ENCODE measurements at places on chromosomes 4 and X. TPM values are rescaled to one million over a fixed set of nuclear protein-coding genes. Genes with fewer than 3 reads are reported as not detected.

DNA sequence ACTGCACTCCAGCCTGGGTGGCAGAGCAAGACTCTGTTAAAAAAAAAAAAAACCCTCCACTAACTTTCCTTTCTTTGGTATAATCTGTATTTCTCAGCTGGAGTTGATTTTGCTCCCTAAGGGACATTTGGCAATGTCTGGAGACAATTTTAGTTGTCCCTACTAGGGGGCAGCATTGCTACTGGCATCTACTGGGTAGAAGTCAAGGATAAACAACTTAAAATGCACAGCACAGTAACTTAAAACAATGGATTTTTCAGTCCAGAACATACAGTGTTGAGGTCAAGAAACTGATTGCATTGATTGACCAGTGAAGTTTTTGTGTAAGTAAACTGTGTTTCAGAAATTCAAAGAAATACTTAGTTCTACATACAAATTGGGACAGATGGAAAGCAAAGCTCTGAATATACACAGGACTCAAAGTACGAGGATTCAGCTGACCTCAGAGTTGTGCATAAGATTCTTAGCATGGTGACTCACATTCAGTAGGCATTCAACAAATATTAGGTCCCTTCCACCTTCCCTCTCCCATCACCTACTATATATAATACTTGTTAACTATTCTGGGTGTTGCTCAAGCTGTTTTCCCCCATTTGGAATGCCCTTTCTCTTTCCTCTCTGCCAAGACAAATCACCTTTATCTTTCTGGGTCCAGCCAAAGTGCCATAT is 8.8 kb downstream of the DDX53 start:
- DNase-seq, result no peak

DNA sequence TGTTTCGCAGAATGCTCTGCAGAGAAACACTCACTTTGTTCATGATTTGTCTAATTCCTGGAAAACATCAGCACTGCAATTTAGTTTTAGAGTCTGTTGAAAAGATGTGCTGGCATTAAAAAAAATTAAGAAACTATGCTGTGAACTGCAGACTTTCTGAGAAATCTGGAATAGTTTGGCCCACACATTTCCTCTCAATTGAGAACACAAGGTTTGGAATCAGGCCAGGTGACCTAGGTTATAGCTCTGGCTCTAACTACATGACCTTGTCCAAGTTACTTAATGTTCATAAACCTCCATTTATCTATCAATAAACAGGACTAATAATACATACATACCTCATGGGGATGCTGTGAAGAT is 61.4 kb upstream of the ENPEP start:
- DNase-seq, result no peak

DNA sequence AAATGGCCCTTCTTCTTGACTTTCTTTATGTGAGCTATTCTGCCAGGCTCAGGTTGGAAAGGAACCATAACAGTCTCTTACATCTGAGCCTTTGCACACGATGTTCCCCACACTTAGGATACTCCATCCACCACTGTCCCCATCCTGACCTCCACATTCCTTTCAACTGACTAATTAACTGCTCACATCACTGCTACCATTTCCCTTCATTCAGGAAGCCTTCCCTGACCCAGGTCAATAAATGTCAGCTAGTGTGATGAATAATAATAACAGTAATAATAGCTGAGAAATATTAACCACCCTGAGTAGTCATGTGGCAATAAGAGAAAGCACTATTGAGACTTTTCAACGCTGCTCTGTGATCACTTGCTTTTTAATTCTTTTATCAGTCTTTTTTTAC is 291.7 kb downstream of the KCNIP4 start:
- no peak for DNase-seq

GRCh38 chrX:104522386-104522785 is 43.6 kb upstream of the IL1RAPL2 start:
- DNase-seq, result no peak

DNA sequence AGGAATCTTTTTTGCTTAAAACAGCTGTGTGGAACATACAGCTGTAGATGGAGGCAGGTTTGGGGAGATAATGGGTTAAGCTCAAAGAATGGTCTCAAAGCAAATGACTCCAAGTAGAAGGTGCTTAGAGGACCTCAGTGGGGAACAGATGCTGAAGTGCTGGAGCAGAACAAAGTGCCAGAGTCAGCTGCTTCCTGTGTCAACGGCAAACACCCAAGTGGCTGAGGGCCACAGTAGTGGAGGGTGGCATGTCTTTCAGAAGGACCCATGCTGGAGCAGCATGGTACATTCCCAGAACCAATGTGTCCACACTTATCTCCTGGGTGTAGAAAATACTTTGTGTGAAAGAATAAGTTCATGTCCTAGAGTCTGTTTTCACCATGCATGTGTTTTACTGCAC is 197.5 kb downstream of the CCNG2 start:
- DNase-seq, result no peak

- no peak for DNase-seq
Observed at GRCh38 chrX:81874807-81875206, 672.9 kb downstream of the SH3BGRL start.

- no peak for DNase-seq
Observed at GRCh38 chr4:107330916-107331315, 294.8 kb upstream of the DKK2 start.

DNA sequence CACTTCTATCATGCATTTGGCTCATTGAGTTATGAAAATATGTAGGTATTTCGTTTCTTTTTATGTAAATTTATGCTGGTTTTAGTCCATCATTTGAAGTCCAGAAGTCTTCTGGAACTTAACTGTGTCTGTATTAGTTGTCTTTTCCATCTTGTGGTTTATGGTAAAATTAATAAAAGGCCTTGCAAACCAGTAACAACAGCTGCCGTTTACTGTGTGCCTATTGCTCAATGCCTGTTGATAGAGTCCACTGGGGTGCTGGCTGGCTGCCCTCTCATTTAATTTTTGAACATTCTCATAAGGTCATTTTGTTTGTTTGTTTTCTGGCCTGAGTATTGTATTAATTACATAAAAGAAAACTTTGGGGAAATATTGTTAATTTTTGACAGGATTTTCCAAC is 98.0 kb downstream of the NAA11 start:
- DNase-seq, result no peak

DNA sequence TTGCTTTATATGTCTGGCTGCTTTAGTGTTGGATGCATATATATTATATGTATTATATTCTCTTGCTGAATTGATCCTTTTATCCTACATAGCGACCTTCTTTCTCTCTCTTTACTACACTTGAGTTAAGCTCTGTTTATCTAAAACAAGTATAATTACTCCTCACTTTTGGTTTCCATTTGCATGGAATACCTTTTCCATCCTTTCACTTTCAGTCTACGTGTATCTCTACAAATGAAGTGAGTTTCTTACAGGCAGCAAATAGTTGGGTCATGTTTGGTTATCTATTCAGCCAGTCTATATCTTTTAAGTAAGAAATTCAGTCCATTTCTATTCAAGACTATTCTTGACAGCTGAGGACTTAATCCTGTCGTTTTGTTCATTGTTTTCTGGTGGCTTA is 167.5 kb upstream of the USP38 start:
- DNase-seq, result no peak

GRCh38 chrX:131609480-131609879 is 65.6 kb downstream of the OR13H1 start:
- DNase-seq, result no peak

DNA sequence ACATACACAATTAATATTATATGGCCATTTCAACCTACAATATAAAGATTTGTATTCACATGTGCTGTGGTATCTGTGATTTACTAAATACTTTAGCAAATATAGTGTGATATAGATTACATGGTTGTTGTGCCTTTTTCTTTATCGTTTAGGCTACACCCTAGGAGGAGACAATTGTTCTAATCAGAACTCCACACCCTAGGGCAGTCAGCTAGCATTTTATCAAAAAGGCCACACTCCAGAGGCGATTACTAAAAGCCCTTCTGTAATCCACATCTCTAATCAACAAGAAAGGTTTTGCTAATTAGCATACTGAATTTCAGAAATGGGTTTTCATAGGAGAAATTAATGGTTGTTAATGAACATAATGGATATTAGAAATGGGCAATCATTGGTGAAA is 319.5 kb upstream of the NOCT start:
- DNase-seq, result no peak

GRCh38 chrX:28180096-28180495 is 198.8 kb upstream of the DCAF8L1 start:
- DNase-seq, result no peak

GRCh38 chrX:1909419-1910206 is 294.8 kb downstream of the ASMT start:
- DNase-seq, result no peak

DNA sequence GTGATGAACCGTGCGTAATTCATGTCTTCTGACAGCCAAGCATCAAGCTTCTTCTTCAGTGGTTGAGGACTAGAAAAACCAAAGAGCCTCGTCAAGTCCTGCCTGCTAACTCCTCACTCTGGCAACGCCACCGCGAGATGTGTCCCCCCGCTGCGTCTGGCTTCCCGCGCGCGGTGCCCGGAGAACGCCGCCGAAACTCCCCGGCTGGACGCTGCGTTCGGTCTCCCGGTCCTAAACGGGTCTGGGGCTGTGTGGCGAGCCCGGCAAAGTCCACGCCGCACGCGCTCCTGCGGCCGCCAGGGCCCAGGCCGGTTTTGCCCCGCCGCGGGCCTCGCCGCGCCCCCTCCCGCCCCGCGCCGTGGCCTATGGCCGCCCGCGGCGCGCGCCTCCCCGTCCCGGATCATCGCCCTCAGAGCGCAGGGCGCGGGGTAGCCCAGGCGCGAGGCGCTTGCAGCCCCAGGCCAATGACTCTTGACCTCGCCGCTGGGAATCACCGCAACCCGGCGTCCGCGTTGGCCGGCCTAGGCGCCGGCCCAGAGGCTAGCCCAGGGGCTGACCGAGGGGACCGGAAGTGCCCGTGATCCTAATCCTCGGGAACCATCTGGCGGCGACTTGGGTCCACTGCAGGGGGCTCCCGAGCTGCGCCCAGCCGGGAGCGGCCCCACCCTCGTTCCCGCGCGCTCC is at the start of gene AADAT:
Gene AADAT (minus strand): TSS at position 289 of the 684 bp plus-strand sequence. CDS start 266 bp downstream, at position 23.
- no peak for DNase-seq

- no peak for DNase-seq
Observed at GRCh38 chrX:136907621-136908020, 27.1 kb upstream of the RBMX start.

- no peak for DNase-seq
Observed at GRCh38 chr4:42655269-42655637, 1.7 kb downstream of the ATP8A1 start.

- no peak for DNase-seq
Observed at GRCh38 chr4:103757631-103758030, 37.8 kb upstream of the TACR3 start.

- DNase-seq, result no peak
Observed at GRCh38 chrX:154317391-154317995, 21.9 kb downstream of the TKTL1 start.

- no peak for DNase-seq
Observed at GRCh38 chr4:92514627-92515026, 210.9 kb downstream of the GRID2 start.

- no peak for DNase-seq
Observed at GRCh38 chrX:7055386-7056137, 92.0 kb upstream of the STS start.

DNA sequence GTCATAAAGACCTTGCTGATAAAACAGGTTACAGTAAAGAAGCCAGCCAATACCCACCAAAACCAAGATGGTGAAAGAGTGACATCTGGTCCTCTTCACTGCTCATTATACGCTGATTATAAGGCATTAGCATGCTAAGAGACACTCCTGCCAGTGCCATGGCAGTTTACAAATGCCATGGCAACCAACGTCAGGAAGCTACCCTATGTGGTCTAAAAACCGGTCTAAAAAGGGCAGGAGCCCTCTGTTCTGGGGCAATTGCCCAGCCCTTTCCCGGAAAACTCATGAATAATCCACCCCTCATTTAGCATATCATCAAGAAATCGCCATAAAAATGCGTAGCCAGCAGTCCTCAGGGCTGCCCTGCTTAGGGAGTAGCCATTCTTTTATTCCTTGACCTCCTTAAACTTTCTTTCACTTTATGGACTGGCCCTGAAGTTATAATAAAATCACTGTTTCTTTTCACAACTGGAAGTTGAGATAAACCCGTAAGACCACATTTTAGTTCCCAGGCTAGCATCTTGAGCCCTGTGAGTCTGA is 260.5 kb upstream of the FAT1 start:
- no peak for DNase-seq

DNA sequence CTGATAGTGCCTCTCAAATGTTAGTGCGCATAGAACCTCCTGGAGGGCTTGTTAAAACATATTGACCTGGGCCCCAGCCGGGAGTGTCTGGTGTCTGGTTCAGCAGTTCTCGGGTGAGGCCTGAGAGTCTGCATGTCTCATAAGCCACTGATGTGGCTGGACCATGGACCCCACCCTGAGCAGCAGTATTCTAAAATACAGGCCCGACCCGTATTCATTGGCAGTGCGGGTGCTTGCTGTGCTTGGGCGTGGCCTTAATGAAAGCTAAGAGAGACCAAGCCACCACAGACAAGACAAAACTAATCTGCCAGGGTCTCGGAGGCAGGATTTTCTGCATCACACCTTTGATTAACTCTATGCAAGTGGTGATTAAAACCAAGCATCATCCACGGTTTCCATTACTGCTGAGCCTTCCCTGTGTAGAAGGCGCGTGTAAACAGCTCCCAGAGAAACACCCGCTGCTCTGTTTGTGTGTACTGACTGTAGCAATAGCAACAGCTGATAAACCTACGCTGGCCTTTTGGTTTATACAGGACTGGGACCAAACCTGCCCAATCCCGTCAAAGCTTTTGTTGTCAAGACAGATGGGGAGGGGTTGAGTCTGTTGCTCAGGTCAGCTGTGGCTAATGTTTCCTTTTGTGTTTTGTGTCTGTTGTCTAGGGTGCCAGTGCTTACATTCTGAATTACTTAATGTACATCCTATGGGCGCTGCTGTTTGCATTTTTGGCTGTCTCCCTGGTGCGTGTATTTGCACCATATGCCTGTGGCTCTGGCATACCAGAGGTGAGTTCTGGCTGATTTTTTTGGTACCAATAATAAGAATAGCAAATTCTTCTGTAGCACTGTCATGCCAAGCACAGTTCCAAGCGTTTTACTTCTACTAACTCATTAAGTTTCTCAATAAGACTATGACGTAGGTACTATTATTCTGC is 40.8 kb downstream of the CLCN4 start:
- no peak for DNase-seq

DNA sequence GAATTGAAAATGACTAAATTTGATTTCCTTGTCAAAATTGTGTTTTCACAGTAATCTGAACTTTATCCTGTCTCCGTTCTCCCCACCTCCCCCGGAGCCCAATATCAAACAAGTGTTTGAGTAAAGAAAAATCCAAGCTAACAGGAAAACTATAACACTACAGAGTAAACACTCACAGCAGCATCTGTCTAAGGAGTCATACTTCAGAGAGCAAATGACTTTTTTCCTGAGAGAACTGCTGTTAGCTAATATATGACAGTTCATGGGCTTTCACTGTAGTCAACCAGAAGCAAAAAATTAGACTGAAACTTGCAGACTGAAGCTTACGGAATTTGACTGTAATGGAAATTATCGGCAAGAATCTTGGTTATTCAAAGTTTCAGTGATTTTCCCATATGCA is 321.7 kb downstream of the ANKRD50 start:
- no peak for DNase-seq

Gene SUPT20HL1
- not detected for polyA plus RNA-seq

Gene SERTM2
- not detected for polyA plus RNA-seq

Gene RAI2
- polyA plus RNA-seq, result not detected

Gene USP27X
- 0.09 TPM for polyA plus RNA-seq

Gene SYNPO2
- 0.17 TPM for polyA plus RNA-seq

Gene MAGEB2
- not detected for polyA plus RNA-seq

Gene FANCB
- 12.7 TPM for polyA plus RNA-seq

Gene CXCL11
- not detected for polyA plus RNA-seq

Gene MSANTD1
- polyA plus RNA-seq, result 0.08 TPM

Gene XPNPEP2
- polyA plus RNA-seq, result 0.14 TPM

Gene ATP1B4
- not detected for polyA plus RNA-seq
